CD4-positive, alpha-beta T cell treated with Interleukin-1 beta for 1 hour (primary cell): ENCODE measurements at places on chromosomes 4 and X.

DNA sequence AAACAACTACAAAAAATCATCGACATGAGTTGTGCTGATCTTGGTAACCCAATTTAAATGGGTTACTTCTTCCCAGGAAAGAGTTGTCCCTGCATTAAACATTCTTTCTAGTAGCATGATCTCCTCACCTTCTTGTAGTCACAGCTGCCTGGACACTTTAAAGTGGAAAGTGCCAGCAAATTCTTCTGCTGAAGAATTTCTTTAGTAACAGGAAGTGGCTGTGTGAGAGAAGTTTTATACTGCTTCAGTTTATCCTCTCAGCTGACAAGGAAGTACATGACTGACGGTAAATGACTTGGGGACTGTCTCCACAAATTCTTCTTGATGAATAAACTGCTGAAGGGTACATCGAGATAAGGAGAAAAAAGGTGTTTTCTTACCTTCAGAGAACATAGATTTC lies 18.2 kb upstream of the TNIP3 start:
- DNase-seq, result peak; percentile 20

GRCh38 chr4:146165840-146166239 lies 9.7 kb upstream of the LSM6 start:
- no peak for DNase-seq

GRCh38 chrX:39726771-39727170 lies 371.0 kb downstream of the BCOR start:
- DNase-seq, result no peak

- no peak for DNase-seq
Observed at GRCh38 chr4:89906777-89907521, 12.3 kb downstream of the MMRN1 start.

DNA sequence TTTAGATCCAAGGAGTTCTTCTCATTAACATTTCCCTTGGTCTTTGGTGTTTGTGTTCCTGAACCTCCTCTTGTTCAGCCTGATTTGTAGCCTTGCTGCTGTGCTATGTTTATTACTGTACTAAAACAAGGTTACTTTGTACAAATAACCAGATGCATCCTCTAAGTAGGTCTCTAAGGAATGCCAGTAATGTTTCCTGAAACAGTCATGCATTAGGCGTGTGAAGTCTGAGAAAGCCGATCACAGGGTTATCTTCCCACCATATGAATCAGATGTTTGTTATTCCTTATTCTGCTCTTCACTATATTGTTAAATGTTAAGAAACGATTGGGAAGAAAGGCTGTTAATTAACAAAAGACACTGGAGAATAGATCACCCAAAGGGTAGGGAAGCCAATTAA lies 66.9 kb downstream of the GALNTL6 start:
- DNase-seq, result no peak

GRCh38 chr4:53313510-53313909 lies 52.4 kb downstream of the SCFD2 start:
- no peak for DNase-seq

DNA sequence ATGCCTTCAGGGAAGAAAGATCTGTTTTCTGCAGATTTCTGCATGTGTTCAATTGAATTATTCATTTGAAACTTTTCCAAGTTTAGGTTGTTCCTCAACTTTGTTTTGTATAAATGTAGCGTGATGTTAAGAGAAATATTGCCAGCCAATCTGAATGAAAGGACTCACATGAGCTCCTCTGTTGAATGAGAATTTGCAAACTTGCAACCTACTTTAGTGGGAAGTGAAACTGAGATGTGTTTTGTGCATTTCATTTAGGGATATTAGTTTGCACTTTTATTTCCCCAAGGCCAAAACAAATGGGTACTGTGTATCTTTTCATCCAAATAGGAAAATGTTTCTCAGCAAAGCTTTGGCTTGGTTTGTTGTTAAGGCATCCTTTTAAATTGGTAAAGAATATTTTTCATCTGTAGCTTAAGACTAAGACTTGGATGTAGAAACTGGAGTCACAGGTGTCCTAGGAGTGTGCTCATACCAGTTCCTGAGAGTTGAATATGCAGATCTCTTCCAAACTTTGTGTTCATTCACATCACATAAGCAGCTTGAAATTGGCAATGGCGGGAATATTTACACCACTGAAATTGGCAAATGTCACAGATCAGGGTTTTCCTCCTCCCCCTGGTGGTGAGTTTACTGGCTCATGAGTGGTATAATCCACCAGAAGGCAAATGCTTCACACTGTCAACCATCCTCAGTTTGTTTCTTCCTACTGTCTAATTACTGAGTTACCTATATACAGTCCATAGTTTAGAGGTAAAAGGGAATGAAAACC lies 193.6 kb upstream of the BANK1 start:
- no peak for DNase-seq

DNA sequence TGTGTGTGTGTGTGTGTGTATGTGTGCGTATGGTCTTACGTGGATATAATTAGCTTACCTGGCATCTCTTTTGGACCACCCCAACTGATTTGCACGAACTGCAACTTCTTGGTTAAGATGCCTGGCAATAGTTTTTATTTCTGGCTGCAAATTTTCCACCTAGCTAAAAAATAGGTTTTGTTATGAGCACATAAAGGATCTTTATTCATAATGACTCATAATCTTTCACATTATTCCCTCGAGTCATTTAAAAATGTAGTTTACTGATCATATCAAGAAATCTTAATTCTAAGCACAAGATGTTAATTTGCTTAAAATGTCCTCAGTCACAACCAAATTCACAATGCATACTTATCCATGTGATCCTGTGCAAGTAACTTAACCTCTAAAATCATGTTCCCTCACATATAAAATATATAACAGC lies 1.5 kb downstream of the COX18 start:
- DNase-seq, result peak; percentile 27

DNA sequence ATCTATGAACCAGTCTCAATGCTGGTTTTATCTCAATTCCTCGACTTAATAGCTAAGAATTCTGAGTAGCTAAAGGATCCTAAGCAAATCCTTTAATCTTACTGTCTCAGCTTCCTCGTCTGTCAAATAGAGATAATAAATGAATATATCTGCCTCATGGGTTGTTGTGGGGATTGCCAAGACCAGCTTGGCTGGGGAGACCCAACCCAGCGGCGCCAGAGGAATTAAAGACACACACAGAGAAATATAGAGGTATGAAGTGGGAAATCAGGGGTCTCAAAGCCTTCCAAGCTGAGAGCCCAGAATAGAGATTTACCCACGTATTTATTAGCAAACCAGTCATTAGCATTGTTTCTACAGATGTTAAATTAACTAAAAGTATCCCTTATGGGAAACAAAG lies 41.9 kb downstream of the SLC34A2 start:
- DNase-seq, result no peak

DNA sequence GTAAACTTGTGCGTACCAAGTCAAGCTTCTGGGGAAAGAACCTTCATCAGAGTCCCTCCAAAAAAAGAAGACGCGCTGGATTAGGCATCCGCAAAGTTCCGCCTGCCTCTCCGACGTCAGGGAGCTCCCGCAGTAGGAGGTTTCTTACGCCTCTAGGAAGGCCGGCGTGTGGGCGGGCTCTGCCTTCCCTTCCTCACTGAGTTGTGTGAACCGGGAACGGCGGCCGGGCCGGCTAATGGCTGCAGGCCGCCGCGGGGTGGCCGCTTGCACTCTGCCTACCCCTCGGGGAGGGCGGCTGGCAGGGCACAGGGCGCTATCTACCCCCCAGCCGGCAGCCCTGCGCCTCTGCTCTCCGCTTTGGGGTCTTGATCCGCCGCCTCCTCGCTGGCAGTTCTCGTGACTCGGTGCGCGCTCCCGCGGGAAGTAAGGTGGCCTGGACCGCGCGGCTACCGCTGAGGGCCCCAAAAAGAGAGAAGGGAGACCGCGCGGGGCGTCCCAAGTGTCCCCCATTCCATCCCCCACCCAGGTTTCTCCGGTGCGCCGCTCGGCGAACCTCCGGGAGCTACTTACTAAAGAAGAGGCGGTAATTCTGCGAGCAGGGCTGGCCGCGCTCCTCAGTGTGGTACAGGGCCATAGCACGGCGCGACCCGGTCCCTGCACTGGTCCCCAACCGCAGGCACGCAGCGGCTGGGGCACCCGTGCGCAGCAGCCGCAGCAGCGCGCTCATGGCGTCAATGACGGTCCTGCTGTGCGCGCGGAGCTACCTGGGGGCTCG lies at the start of gene PPA2:
Gene PPA2, minus strand, starts transcription at position 739 of the 775 bp plus-strand sequence. Its CDS starts 12 bp downstream, at position 727.
- DNase-seq, result peak; percentile 78

DNA sequence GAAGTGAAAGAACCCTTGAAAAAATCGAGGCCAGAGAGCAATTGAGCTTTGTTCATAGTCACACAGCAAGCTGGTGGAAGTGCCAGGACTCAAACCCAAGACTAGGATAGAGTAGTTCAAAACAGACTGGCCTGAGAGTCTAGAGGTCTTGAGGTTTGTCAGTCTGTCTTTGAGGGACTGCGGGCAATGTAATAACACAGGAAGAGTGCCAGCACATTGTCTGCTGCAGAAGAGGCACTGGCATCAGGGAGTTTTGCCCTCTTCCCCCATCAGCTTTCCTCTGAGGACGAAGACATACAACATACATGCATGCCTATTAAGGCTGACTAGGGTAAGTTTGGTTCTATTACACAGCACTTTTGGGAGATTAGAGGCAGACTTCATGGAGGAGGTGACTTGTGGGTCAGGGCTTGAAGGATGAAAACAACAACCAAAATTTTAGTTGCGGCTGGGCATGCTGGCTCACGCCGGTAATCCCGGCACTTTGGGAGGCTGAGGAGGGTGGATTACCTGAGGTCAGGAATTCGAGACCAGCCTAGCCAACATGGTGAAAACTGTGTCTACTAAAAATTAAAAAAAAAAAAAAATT lies 64.1 kb upstream of the LAS1L start:
- peak; percentile 8 for DNase-seq

GRCh38 chrX:23271026-23271425 lies 63.6 kb upstream of the PTCHD1 start:
- DNase-seq, result no peak

DNA sequence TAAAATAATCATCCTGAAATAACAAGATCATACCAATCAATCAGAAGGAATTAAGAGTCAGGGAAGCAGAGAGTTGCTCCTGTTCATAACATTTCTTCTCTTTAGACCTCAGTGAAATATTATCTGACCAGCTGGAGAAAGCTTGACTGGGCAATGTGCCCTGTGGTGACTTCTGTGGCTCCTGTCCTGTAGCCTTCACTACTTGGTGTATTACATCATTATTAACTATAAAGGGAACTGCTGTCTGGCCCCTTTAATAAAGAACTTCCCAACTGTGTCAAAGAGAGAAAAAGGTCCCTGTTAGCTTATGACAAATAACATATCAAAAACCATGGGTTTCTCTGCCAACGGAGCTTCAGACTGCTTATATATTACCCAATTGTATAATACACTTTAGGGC lies 18.0 kb downstream of the OPHN1 start:
- no peak for DNase-seq

DNA sequence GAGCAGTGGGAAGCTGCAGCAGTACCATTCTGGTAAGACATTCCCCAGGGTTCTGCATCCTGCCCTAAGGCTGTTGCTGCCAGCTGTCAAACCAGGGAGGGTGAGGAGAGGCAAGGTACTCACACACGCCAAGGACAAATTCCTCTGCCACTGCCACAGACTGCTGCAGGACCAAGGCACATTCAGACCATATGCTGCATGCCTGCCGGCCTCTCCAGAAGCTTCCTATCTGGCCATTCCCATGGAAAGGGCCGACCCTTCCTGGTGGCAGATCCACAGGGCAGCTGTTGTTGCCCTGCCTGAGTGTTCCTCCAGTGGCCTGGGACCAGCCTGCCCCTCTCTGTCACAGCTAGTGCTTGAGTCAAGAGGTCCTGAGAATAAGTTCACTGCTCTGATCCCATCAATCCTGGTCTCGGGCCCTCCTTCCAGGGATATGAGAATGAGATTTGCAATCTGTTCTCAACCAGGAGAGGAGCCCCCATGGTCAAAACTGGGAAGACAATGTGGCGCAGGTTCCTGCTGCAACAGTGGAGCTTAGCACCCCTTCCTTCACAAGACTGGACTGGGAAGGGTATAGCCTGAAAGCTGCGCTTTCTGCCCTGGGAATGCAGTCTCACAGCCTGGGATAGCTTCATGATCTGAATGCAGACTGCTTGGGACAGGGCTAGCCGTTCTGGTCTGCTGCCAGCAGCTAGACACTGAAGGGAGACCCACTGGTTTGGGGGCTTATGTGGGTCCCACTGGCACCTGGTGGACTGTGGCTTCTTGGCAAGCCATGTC lies 342.5 kb upstream of the NDST3 start:
- DNase-seq, result no peak

DNA sequence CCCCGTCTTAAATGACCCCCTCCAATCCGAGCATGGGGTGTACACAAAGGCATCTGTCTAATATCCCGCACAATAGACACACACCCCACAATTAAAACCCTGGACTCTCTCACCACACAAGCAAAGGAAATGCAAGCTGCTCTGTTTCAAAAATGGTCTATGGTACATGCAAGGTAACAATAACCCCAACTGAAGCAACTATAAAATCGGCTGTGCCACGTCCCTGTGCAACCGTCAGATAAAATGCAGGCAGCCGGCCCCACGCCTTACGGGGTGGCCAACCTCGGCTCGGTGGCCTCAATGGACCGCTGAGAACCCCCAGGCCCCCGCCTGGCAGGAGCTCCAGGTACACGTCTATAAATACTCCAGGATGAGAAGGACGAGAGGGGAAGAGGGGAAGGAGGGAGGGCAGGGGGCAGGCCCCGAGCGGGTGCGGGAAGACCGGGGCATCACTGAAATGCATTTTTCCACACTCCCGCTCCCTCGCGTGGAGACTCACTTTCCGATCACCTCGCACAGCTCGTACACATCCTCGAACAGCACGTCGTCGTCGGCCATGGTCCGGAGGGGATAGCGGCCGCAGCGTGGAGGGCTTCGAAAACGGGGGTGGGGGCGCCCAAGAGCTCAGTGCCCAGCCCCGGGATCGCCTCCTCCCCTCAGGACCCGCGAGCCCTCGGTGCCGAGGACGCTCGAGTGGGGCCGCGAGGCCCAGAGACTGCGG lies 763 bp downstream of the CASK start:
- peak; percentile 18 for DNase-seq

- peak; percentile 52 for DNase-seq
Observed at GRCh38 chrX:132023896-132024386, 839 bp downstream of the STK26 start.

DNA sequence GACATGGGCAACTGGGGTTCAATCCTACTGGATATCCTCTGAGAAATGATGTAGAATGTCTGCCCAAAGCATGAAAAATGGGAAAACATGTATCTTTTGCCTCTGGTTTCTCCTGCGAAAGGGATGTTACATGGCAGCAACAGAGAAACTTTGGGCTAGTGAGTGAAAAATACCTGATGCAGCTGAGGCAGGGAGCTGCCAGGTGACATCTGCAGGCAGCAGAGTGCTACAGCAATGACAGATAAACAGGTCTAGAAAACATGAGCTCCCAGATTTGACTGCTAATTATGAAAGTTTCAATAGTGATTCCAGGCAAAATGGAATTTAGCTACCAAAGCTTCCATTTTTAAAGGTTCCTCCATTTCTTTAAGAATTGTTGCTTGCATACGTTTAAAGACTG lies 4.8 kb upstream of the CXCL1 start:
- DNase-seq, result no peak

GRCh38 chr4:28226962-28227361 lies 1366.3 kb downstream of the STIM2 start:
- no peak for DNase-seq
